Stimulated activated naive CD4-positive, alpha-beta T cell treated with Interleukin-2 at 50 U/mL for 16 hours (primary cell): ENCODE measurements at places on chromosomes 4 and X.

GRCh38 chr4:55372259-55372658 lies 23.5 kb upstream of the TMEM165 start:
- no peak for DNase-seq

DNA sequence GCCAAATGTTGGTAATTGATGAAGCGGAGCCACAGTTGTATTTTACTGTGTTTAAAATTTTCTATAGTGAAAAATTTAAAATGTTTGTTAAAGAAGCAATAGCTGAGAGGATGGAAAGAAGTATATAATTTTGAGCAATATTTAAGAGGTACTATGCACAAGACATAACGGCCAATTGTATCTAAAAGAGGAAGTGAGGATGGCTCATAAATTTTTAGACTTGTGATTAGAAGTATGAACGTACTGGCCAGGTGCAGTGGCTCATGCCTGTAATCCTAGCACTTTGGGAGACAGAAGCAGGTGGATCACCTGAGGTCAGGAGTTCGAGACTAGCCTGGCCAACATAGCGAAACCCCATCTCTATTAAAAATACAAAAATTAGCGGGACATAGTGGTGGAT lies 12.7 kb upstream of the HHIP start:
- DNase-seq = no peak

DNA sequence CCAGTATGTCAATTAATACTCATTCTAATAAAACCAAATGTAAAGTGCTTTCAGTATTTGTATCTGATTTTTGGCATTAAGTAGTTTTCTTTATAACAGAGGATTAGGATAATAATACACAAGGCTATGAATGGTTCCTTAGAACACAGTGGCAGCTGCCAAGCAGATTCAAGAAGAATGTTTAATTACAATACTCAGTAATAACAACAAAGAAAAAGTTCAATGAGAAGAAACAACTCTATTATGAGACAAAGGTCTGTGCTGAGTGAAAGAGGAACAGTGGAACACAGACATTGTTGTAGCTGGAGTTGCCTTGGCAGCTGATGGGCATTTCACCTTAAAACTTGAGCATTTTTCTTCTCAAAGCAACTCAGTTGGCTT lies 502.6 kb upstream of the NR3C2 start:
- DNase-seq = no peak

- peak; percentile 1 for DNase-seq
Measured at GRCh38 chr4:54657551-54658251, at the start of gene KIT. Gene KIT (plus strand): TSS chr4:54657957. CDS start chr4:54658015, 58 bp downstream.

GRCh38 chr4:70356185-70356584 lies 4.4 kb upstream of the SMR3A start:
- no peak for DNase-seq

DNA sequence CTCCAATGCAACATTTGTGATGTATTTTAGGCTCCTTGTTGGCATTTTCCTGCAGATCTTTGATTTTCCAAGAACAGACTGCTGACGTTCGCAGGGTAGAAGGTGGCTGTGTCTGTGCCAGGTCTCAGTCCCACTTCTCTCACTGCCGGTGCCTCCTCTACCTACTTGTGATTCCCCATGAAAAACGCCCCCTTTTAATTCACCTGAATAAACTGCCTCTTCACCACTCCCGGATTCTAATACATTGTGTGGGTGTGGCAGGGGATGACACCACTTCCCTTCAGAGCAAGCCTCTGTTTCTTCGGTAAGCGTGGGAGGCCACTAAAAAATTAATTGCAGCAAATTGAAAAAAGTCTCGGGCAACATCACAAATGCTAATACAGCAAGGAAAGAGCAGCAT lies 96.1 kb upstream of the FAM9B start:
- peak; percentile 0 for DNase-seq

DNA sequence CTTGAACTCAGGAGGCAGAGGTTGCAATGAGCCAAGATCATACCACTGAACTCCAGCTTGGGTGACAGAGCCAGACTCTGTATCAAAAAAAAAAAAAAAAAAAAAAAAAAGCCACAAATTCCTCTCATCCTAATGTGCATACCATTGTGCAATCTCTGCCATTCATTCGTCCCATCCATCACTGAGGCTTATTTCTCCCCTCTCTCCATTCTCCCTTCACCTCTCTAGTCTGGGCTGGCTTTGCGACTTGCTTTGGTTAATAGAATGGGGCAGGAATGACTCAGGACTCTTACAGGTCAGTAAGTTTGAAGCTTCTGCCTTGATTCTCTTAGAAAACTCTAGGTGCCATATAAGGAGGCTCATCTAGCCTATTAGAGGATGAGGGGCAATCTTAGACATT lies 60.3 kb upstream of the DDX3X start:
- no peak for DNase-seq

GRCh38 chr4:57233386-57233785 lies 123.2 kb upstream of the IGFBP7 start:
- no peak for DNase-seq

DNA sequence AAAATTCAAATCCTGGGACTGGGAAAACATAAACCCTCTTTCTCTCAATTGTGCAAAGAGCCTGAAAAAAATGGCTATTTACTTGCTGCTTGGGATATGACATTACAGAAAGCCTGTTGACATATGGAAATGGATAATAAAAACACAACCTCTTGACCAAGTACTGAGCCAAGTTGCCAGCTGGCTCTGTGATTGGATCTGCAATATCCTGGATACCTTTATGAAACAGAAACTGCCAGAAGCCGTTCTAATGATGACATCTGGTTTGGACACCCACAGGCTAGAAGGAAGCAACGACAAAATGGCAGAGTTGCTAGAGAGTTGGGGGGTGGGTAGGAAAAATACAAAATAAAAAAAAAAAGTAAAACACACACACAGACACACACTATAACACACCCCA lies 481.4 kb downstream of the FAT4 start:
- DNase-seq = no peak

DNA sequence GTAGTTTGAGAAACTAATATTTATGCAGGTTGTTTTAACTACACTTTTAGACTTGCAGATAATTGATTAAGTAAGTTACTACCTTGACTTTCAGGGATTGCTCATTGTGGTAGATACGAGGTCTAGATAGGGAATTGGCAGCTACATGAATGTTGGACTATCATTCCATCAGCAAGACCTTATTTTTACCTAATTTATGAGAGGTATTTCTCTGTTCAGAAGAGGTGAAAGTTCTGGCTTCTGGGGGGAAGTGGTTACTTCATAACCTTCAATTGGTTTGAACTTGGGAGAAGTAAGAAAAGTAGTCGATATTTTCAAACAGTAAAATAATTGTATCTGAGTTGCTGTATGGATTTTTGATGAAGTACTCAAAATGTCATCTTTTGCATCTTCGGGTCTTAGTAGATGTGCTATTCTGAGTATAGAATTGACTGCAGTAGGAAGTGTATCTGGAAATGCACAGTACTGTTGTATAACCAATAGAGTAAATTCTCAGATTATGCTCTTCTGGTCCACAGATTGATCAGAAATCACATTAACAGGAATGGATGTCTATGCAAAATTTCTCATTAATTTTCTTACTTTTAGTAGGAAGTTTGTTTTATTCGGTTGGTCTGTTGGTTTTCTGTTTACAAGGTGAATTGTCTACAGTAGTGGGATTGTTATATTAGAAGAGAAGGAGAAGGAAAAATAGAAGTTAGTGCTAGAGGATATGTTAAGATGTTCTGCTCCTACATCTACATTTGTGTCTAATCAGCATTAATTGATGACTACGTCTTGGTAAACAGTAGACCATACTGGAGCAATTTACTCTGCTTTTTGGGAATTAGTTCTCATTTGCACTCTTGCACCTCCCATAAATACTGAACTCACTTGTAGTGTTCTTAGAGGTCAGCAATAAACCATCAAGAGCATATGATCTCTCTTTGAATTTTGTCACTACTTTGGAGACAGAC lies 3.0 kb downstream of the NFKB1 start:
- DNase-seq = no peak

DNA sequence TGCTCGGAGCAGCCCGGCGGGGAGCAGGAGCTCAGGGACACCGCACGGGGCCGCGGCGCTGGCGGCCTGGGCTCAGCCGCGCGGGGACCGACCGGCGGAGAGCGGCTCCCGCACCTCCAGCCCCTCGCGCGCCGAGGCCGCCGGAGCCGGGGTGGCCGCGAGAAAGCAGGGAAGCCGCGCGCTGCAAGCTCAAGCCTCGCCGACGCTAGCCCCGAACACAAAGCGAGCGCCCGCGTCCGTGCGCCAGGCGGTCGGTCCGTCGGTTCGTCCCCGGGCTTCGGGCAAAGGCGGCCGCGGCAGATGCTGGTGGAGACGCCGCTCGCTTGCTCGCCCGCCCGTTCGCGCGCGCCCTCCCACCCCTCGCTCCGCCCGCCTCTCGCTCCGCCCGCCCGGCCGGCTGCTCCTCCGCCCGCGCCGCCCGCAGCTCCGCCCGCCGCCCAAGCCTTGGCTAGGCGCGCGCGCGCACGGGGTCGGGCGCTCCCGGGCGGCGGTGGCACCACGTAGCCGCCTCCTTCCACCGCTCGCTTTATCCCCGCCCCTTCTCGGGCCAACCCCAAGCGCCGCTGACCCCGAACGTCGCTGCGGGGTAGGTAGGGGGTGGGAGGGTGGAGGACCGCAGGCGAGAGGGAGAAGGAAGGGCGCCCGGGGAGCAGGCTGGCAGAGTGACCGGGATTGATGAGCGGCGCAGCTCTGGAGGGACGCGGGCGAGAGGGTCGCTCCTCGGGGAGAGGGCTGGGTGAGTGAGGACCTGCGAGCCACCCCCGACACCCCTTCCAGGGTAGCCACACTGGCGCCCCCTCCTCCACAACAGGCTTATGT lies at the start of gene TSPAN5:
Gene TSPAN5 (minus strand): TSS at position 325 of the 819 bp plus-strand sequence.
- peak; percentile 82 for DNase-seq

- no peak for DNase-seq
Measured at GRCh38 chr4:28267166-28267565, 1406.5 kb downstream of the STIM2 start.

GRCh38 chr4:104492183-104492771 lies 2.4 kb downstream of the CXXC4 start:
- DNase-seq = no peak

- peak; percentile 53 for DNase-seq
Measured at GRCh38 chrX:150200820-150201287, 162.3 kb upstream of the MAMLD1 start.

DNA sequence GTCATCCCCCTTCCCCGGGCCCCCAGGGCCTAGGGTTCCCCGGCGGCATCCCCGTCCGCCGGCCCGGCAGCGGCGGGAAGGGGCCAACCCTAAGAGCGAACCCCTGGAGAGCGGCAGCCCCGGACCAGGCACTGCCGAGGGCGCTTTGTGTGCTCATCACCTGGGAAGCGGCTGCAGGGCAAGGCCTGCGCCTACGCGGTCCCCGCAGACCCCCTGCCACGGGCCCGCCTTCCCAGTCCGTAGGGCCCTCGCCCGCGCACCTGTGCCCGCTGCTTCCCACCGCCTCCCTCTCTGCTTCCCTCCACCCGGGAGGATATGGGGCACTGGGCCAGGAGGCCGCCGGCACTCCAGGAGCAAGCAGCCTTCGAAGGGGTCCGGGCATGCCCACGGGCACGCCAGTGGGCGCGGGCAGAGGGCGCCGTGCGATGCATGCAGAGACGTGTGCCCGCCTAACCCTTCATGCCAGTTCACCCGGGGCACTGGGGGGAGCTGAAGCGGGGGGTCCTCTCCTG lies 2.6 kb downstream of the FLNA start:
- no peak for DNase-seq

GRCh38 chr4:70667740-70668535 lies 1.6 kb upstream of the JCHAIN start:
- no peak for DNase-seq

- DNase-seq = no peak
Measured at GRCh38 chr4:8906991-8907595, 35.5 kb upstream of the HMX1 start.

DNA sequence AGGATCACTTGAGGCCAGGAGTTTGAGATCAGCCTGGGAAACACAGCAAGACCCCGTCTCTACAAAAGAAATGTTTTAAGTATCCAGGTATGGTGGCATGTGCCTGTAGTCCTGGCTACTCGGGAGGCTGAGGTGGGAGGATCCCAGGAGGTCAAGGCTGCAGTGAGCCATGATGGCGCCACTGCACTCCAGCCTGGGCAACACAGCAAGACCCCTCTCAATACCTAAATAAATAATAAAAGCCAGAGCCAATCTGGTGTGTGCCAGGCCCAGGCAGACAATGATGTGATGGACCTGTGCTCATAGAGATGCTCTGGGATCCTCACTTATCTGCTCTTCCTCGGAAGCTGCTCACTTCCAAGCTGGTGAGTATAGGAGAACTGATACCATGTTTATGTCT lies 18.2 kb upstream of the SASH3 start:
- DNase-seq = no peak

DNA sequence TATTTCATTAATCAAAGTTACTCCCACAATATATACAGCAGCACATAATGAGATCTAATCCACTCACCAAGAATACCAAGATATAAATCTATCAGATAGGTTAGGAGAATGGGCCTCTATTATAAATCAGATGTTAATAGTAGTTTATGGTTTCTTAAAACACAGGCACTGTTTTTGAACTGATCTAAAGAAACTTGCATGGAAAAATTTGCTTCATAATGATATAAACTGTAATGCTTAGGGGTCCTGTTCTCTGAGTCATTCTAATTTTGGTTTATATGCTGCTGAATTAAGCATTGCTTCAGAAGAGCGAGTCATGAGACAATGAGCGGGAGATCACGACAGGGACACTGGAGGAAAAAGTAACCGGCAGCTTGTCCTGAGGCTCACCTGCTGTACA lies 113.3 kb upstream of the OTUD4 start:
- no peak for DNase-seq

DNA sequence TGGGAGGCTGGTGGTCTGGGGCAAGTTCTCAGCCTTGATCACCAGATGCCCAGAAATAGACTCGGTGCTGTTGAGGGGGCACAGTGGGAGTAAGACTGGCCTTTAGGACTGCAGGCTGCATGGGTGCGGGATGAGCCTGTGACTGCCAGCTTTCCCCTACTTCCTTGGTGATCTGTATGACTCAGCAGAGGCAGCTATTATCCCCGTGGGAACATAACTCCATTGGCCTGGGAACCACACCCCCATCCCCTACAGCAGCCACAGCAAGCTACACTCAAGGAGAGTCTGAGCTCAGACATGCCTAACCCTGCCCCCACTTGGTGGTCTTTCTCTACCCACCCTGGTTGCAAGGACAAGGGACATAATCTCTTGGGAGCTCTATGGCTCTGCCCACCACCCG lies 20.6 kb downstream of the CLIC2 start:
- no peak for DNase-seq

DNA sequence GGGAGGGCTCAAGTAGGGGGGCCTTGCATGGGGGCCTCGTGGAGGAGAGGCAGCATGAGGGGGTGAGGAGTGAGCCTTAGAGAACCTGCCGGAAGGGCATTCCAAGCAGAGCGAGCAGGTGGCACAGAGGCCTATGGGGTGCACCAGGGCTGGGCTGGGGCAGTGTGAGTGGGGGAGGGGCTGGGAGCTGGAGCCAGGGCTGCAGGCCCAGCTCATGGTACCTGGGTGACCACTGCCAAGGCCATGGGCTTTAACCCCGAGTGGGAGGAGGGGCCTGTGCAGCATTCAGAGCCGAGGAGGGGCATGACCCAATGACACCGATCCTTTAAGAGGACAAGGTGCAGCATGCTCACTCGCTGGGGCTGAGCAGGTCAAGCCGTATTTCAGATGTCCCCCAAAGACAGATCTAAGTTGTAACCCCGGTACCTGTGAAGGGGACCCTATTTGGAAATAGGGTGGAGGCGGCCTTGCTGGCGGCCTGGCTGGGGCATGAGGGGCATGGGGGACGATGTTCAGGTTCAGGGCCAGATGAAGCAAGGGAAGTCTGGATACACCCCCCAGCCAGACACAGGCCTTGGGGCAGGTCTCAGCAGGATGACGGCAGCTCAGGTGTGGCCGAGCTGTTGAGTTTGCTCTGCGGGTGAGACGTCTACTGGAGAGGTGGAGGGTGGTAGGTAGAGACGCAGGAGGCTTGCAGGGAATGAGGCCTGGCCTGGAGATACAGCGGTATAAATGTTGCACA lies 137.0 kb downstream of the CPZ start:
- no peak for DNase-seq

- no peak for DNase-seq
Measured at GRCh38 chrX:87403551-87403950, 114.1 kb upstream of the KLHL4 start.
